Psoas muscle (tissue), 8 donors: ENCODE measurements at places on chromosomes 6 and 20. TPM values are rescaled to one million over a fixed set of nuclear protein-coding genes. Genes with fewer than 3 reads are reported as not detected.

The SLC44A4 gene
- not detected for total RNA-seq

The TMEM181 gene
- total RNA-seq, result 10.9 TPM

The NKX2-4 gene
- total RNA-seq, result not detected

The ERMARD gene
- 11.4 TPM for total RNA-seq

The E2F3 gene
- 15.4 TPM for total RNA-seq

The VGLL2 gene
- total RNA-seq, result 108 TPM

The C6orf163 gene
- total RNA-seq, result 1.4 TPM

The HSPA1L gene
- 2.6 TPM for total RNA-seq

- H3K4me1 ChIP-seq, result no peaks in the 10 kb centered on the region
- H3K27ac ChIP-seq, result no peak overlapping the region
- H3K27me3 ChIP-seq, result no peaks in the 10 kb centered on the region
- no peak for DNase-seq
These were observed 15.1 kb upstream of the CCR6 start for GRCh38 chr6:167107787-167108186.

GRCh38 chr6:160217073-160217472, 41.5 kb downstream of the SLC22A2 start:
- H3K36me3 ChIP-seq, result no peaks in the 10 kb centered on the region
- DNase-seq, result no peak
- no peaks in the 10 kb centered on the region for H3K27me3 ChIP-seq

GRCh38 chr20:33685328-33686099, 671 bp downstream of the E2F1 start:
- no peak overlapping the region for H3K27ac ChIP-seq
- peak overlapping the region; percentile 53 for H3K4me3 ChIP-seq
- no peak for DNase-seq
- no peaks in the 10 kb centered on the region for H3K27me3 ChIP-seq
- H3K36me3 ChIP-seq, result no peaks in the 10 kb centered on the region

DNA sequence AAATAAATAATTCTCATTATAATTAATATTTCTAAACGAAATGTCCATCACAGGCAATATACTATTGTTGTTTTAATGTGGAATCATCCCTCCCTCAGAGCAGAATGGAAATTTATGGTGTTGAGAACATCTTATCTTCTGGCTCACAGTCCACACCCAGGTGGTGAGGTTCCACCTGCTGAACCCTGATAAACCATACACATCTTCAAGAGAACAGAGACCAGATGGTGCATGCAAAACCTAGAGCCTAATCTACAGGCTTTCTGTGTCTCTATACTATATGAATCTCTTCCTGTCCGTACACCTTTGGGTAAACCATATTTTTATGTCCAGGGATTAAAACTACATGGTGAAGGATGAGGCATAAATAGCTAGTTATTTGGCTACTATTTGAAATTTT, 52.3 kb upstream of the UFL1 start:
- H3K27me3 ChIP-seq, result no peaks in the 10 kb centered on the region
- H3K27ac ChIP-seq, result no peak overlapping the region
- H3K4me3 ChIP-seq, result no peak overlapping the region
- H3K4me1 ChIP-seq, result no peaks in the 10 kb centered on the region

DNA sequence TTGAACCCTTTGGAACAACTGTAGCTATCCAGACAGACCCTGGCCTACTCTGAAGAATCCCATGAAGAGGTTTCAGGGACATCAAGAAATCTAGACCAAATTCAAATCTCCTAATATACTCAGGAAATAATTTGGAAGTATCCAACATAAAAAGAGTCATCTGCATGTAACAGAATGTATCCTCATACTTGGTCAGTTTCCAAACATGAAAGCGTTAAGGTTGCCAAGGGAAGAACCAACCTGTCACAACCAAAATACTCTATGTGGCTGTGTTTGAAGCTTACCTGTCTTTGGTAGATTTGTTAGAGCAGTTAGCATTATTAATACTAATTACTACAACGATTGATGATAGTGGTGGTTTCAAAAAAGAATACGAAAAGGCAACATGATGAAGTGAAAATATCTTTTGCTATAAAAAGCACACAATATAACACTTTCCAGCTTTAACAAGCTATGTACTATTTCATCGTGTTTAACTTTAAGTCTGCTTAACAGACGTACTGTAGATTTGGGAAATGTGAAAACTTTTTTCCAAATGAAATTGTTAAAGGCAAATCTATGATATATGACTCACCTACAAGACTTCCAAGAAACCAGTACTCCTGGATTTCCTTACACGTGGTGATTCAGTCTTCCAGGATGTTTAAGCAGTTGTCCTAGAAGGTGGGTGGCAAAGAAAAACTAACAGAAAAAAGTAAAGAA, 46.6 kb upstream of the ENPP1 start:
- H3K4me1 ChIP-seq, result no peaks in the 10 kb centered on the region
- no peaks in the 10 kb centered on the region for H3K27me3 ChIP-seq
- DNase-seq, result no peak
- H3K36me3 ChIP-seq, result no peaks in the 10 kb centered on the region

DNA sequence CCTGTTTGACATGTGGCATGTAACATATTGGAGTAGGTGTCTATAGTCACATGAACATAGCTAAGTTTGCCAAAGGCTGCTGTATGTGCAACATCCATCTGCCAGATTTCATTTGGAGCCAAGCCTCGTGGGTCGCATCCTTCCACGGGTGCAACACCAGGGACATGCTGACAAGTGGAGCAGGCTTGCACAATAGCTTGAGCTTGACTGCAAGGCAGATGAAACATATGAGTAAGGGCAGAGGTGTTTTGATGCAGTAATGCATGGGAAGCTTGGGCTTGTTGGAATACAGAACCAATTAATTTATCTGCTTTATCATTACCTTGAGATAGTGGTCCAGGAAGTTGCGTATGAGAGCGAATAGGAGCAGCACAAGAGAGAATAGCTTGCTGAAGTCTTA, 74.1 kb upstream of the BTN3A2 start:
- H3K27ac ChIP-seq, result no peak overlapping the region
- no peaks in the 10 kb centered on the region for H3K36me3 ChIP-seq
- no peak for DNase-seq

DNA sequence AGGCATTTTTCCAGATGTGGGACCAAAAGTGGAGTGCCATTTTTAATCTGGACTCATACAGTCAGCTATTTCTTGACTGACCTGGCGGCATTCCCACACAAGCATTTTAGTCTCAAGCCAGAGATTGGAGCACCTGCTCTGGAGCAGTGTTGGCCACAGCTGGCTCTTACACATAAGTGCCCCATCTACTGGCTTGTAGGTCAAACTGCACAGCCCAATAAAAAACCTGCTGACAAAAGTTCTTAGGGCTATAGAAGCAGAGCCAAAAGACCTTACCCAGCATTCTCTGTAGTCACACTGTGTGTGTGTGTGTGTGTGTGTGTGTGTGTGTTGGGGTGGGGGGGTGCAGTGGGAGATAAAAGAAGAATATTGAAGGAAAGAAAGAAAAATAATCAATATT, 38.6 kb upstream of the SENP6 start:
- no peaks in the 10 kb centered on the region for H3K36me3 ChIP-seq
- H3K4me3 ChIP-seq, result no peak overlapping the region
- H3K27me3 ChIP-seq, result peaks cover 3% of the 10 kb centered on the region

DNA sequence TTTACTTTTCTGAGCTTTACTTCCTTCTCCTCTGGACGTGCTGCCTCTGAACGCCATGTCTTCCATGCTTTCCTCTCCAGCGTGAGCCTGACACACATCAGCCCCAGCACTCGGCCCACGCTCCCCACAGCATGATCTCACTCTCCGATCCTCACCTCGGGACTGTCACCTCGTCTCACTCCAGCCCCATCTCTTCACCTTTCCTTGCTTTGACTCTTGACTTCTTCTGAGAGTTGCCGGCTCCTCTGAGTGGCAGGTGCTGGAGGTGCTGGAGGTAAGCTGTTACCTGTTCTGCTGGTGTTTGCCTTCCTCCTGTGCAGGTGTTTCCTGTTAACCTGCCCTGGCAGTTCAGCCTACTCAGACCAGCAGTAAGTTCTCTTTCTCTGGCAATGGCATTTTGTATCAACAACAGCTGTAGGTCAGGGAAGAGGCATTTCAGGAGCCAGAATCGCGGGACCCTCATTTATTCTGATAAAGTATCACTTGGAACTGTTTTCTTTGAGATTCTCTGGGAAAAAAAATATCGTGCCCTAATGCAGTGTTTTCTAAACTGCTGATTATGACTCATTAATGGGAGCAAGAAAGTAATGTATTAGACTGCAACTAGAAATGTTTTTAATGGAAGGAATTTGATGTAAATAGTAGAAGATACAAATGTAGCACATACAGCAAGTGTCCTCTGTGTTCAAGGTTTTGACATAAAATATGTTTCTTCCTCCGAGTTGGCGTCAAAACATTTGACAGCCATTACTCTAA, 106.5 kb downstream of the ARID1B start:
- peak overlapping the region; percentile 6 for H3K27ac ChIP-seq
- no peak overlapping the region for H3K4me3 ChIP-seq
- H3K36me3 ChIP-seq, result no peaks in the 10 kb centered on the region
- no peaks in the 10 kb centered on the region for H3K27me3 ChIP-seq

DNA sequence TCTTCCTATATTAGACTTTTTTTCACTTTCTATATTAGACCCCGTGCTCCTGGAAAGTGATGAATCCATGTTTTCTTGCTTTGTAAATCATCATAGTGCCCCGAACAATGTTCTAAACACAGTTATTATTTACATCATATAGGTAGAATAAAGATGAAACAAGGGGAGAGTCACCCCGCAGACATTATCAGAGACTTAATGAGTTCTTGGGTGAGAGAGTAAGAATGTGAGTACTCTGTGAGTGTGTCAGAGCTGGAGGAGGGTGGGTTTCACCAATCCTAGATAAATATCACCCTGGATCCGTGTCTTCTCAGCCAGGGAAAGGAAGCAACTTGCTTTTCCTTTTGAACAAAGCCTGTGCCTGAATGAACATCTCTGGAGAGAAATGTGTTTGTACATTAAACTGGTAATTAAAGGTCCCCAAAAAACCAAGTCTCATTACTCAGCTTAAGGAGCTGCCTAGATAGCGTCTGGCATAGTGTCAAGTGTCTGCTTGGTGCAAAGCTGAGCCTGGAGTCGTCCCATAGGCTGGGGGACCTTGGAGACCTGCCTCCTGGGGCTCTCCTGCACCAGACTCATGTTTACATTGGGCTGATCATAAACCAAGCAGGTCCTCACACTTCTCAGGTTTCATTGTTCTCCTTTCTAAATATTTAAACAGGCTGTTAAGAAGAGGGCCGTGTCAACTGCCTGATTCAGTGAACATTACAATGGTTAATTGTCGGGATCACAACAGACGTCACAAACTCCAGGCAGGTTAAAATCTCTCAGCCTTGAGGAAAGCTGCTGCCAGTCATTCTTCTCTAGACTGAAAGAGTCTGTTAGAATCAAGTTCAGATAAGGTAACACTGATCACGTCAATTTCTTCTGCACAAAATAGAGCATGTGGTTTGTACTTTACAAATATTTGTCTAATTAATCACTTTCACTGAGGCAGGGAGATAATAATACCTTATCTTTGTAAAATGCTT, 179.7 kb upstream of the MYLIP start:
- H3K27me3 ChIP-seq, result no peaks in the 10 kb centered on the region
- no peak overlapping the region for H3K4me3 ChIP-seq
- peaks cover 3% of the 10 kb centered on the region for H3K4me1 ChIP-seq
- H3K27ac ChIP-seq, result no peak overlapping the region

- no peak overlapping the region for H3K4me3 ChIP-seq
- no peaks in the 10 kb centered on the region for H3K36me3 ChIP-seq
- peak overlapping the region; percentile 69 for H3K27ac ChIP-seq
- H3K4me1 ChIP-seq, result peaks cover 6% of the 10 kb centered on the region
- no peaks in the 10 kb centered on the region for H3K27me3 ChIP-seq
These were observed 7.2 kb upstream of the UQCC2 start for GRCh38 chr6:33718713-33719112.

DNA sequence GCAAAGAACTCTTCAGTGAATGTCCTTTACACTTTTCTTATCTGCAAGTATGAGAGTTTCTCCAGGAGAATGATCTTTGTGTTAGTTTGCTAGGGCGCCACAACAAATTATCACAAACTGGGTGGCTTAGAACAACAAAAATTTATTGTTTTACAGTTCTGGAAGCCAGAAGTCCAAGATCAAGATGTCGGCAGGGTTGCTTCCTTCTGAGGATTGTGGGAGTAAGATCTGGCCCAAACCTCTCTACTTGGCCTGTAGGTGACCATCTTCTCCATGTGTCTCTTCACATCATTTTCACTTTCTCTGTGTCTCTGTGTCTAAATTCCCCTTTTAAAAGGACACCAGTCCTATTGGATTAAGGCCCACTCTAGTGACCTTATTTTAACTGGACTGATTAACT, 103.0 kb downstream of the ADTRP start:
- no peaks in the 10 kb centered on the region for H3K36me3 ChIP-seq
- no peak overlapping the region for H3K4me3 ChIP-seq
- no peaks in the 10 kb centered on the region for H3K27me3 ChIP-seq
- H3K27ac ChIP-seq, result no peak overlapping the region

DNA sequence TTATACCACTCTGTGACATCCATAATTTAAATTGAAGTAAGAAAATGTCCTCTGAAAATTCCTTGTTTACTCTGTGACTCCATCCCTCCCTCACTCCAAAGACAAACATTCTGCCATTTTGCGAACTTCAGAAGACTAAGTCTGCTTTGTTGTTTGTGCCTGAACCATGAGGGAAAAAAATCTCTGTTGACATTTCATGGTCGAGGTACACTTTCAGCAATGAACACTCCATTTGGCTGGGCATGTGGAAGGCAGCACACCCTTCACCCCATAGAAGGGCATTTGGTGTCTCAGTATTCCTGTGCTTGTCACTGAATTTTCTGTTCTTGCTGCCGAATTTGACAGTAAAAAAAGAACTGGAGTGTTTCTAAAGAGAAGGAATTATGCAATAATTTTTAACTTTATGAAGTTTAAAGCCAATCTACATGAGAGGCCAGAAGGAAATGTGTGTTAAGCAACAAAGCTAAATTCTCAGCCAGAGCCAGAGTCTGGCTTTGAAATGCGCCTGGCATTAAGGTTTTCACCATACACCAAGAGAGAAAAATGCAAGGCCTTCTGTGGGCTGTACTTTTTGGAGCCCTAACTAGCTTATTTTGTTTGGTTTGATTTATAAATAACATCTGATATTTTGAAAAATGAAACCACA, 4.7 kb upstream of the PBOV1 start:
- H3K4me3 ChIP-seq, result no peak overlapping the region
- no peak for DNase-seq
- H3K4me1 ChIP-seq, result no peaks in the 10 kb centered on the region
- no peak overlapping the region for H3K27ac ChIP-seq
